Suppressor macrophage (primary cell): ENCODE measurements at places on chromosomes 6 and 20.

GRCh38 chr6:116268589-116269293 is 11.0 kb downstream of the TSPYL1 start:
- DNase-seq: peak; percentile 63

DNA sequence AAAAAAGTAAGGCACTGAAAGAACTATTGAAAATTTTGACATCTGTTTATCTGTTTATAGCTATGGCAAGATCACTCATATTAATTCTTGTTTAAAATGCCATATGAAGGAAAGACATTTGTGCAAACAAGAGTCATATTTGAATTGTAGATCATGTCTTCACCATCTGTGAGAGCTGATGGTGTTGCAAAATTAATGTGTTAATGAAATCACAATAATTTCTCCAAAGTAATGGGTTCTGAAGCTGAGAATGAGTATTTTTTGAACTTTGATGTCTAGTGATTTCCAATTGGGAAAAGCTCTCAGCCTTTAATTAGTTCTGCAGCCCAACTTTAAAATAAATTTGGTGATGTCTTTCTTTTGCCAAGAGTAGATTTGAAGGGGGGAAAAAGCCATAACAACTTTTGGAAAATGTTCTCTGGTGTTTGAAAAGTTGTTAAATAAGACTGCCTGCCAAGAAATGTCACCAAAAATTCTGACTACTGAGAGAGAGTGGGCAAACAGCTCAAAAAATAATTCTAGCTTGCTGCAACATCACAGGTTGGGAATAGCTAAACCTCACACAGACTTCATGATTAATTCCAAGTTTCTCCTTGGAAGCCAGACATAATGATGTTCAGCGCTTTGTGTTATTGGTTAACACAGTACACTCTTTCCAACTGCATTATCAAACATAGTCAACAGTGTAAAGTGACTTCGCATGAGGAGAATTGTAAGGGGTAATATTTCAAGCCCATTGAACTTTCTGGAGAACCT is 142.6 kb downstream of the SOBP start:
- DNase-seq: no peak

GRCh38 chr6:168666699-168667427 is 225.9 kb downstream of the SMOC2 start:
- no peak for DNase-seq

GRCh38 chr6:15791448-15792181 is 128.8 kb upstream of the DTNBP1 start:
- DNase-seq: peak; percentile 11

GRCh38 chr6:73329201-73329600 is 24.9 kb downstream of the DPPA5 start:
- no peak for DNase-seq

- DNase-seq: peak; percentile 29
Measured at GRCh38 chr20:32189691-32190615, 17.6 kb downstream of the PLAGL2 start.

GRCh38 chr6:3844097-3844463 is 5.1 kb upstream of the FAM50B start:
- DNase-seq: no peak

- no peak for DNase-seq
Measured at GRCh38 chr20:11090751-11091150, 417.0 kb upstream of the JAG1 start.

GRCh38 chr6:17385660-17386059 is 7.7 kb upstream of the CAP2 start:
- no peak for DNase-seq

GRCh38 chr20:53805895-53806384 is 212.3 kb upstream of the ZNF217 start:
- DNase-seq: no peak

GRCh38 chr6:10250655-10251220 is 164.1 kb downstream of the TFAP2A start:
- DNase-seq: no peak

- no peak for DNase-seq
Measured at GRCh38 chr20:39248171-39248861, 286.2 kb downstream of the DHX35 start.

GRCh38 chr20:35506872-35507638 is 22.4 kb downstream of the C20orf173 start:
- DNase-seq: peak; percentile 6

DNA sequence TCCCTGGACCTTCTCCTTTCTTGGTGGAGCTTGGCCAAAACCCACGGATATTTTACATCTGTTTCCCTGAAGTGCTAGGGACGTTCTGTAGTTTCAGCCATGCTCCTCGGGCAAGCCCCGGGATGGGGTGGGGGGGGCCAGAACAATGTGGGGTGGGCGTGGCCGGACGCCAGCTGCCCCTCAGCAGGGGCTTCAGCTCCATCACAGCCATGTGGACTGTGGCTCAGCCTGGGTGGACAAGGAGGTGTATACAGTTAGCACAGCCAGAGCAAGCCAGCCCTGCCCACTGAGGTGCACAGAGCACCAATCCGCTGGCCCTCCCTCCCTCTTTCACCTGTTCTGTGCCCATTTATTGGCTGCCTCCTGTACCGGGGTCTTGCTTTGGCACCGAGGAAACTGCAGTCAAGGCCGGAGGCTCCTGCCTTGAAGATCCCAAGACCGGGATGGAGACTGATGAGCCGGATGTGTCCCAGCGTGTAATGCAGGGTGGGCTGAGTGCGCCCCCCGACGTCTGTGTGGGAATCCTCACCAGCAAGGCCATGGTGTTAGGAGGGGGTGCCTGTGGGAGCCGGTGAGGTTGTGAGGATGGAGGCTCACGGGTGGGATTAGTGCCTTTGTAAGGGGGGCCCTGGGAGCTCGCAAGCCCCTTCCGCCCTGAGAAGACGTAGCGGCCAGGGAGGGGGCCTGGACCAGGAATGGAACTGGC is 28.0 kb downstream of the FRMD1 start:
- no peak for DNase-seq

DNA sequence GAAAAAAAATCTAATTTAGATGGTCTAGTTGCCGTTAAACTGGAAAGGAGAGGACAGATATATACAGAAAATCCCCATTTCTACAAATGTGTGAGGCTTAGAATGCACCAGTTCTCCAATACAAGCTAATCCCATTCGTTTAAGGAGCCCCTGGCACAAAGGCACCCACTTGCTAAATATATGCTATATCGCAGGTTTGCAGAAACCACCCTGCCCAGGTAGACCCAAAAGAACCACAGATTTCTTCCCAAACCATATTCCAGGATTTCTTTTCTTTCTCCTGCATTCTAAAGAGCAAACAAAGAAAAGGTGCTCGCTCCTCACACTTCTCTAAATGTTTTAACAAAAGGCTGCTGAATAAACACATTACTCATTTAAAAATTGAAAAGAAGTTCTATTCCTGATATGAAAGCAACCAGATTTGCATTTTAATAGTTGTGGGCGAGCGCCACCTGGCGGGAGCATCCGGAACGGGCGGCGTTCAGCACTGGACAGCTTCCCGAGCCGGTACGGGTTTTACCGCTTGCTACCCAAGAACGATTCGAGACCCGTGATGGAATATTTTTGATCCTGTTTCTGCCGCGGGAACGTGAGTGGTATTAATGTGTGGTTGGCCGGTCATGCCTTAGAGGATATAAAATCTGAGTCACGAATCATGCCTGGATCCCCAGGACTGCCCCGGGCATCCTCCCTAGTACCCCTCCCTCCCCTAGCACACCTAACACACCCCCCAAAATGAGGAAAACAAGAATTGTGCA is 2.1 kb downstream of the PTPRT start:
- peak; percentile 78 for DNase-seq

- DNase-seq: no peak
Measured at GRCh38 chr20:9514072-9514460, 324 bp upstream of the LAMP5 start.

GRCh38 chr20:49281059-49281912 is 3.4 kb upstream of the ZNFX1 start:
- peak; percentile 52 for DNase-seq

DNA sequence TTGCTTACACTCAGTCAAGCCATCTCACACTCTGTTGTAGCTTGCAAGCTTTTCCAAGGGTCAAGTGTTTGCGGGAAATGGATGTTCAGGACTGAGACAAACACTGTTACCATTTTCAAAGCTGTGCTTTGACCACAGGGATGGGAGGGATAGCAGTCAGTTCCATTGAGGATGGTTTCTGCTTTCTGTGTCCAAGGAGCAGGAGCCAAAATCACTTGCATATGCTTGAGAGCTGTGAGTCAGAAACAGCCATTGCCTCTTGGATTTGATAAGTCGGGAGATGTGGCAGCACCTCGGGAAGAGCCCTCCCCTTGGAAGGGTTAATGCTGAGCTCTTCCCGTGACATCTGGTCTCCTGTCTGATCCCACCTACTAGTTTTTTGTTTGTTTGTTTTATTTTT is 85.2 kb downstream of the TCP11 start:
- DNase-seq: no peak

GRCh38 chr6:31640612-31641011 is 11.8 kb downstream of the BAG6 start:
- no peak for DNase-seq

DNA sequence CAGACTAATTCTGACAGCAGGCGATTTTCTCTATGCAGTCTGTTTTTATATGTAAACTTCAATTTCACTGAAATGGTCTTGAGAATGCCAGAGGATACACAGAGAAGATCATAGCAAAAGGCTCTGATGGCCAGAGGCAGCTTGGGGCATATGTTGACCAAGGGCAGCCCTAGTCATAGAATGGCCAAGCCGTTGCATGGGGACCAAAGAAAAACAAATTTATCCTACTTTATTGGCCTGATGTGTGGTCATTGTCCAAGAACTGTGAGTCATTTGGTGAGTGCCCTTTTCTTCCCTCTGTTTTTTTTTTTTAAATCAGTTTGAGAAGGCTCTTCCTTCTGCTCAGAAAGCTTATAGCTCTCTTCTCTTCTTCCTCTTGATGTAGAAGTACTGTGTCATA is 5.8 kb downstream of the HDGFL1 start:
- DNase-seq: no peak

GRCh38 chr20:24785141-24786110 is 163.6 kb upstream of the CST7 start:
- DNase-seq: peak; percentile 43

DNA sequence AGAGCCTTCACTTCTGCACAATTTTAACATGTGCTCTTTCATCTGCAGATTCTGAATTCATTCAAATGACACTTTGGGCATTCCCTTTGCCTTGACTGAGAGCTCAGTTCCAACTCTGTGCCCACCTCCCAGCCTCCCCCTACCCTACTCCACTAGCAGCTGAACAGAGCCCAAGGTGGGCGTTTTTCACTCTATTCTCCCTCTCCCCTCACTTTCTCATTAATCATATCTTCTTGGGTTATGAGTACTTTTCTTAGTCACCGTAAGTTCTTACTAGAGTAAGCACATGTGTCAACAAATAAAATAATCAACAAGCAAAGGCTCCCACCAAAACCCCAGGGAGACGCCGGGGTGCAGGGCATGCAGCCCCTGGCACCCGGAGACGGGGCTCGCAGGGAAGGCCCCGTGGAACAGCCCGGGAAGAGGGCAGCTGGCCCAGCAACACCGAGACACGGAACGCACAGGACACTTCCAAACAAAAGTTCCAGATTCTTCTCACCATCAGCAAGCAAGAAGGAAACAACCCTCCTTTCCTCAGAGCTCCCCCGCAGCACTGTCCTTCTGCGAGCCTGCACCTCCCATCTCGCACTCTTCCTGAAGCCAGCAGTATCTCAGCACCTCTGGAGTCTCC is 34.1 kb downstream of the TAF4 start:
- no peak for DNase-seq

- no peak for DNase-seq
Measured at GRCh38 chr20:53967527-53967926, 102.9 kb downstream of the BCAS1 start.

DNA sequence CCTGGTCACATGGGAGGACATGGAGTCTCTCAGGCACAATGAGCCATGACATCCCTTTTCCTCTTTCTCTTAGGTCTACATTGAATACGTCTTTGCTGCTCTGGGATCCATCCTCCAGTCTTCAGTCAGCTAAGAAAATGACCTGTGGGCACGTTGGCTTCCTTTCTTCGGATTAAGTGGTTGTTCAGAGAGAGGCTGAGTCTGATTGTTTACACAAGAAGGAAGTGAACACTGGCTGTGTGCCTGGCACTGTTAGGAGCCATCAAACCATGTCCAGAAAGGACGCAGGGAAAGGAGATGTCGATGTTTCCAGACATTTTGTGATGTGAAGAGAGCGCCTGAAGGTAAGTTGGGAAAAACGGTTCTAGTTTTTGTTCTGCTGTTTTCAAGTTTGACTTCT is 309.9 kb upstream of the CDYL start:
- DNase-seq: no peak

GRCh38 chr20:56582542-56582941 is 46.6 kb upstream of the TFAP2C start:
- peak; percentile 84 for DNase-seq

DNA sequence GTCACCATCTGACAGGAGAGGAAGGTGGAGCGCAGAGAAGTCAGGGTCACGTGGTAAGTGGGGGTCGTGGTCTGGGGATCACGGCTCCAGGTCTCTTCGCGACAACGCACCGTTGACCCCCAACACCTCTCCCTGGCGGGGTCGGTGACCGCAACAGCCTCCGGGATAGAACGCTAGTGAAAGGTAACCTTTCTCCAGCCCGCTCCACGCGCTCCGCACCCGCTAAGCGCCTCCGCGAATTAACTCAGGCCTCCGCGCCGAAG is 600 bp upstream of the SYNJ2 start:
- DNase-seq: no peak

DNA sequence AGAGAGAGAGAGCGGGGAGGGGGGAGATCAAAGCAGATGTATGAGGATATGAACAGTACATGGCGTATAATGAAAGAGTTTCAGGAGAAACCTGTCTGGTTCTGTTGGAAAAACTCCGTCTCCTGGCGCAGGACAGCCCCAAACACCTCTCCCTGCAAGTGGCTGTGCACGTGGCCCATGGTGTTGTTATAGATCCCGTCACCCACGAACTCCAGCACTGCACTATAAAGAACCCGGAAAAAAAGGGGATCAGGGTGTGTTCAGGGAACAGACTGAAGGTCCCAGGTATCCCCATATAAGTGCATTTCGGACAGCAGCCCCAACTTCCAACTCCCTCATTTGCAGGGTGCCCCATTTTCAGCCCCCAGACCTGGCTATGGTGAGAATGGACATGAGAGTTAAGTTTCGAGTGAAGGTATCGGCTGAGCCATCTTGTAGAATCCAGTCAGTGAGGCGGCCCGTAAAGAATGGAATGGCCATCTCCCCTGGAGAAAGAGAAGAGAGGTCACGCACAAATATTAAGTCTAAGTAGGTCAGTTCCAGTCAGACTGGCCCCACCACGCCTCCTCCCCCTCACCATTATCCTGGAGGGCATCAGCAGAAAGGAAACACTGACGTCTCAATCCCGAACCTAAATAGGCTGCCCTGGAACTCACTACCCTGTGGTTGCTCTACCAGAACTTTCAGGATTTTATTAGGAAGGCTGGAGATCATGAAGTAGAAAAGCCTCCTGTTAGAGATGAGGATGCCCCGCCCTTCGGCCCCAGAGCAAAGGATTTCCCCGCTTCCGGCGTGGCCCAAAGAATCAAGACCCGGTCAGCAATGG is 1.3 kb downstream of the TAP1 start:
- DNase-seq: peak; percentile 45

DNA sequence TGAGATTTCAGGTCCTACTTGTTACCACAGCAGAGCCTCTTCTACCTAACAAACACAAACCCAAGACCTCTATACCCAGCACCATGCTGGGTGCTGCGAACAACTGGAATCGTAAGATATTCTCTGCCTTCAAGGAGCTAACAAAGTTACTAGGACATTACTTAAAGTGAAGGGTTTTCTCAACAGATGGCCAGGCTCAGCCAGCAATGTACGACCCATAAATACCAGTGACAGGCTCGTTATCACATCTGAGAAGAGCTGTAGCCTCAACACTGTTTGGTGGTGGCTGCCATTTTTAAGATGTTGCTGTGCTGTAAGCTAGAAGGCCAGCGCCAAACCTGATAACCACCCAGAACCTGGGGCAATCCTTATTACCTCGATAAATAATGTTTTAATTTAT is 406.5 kb downstream of the KIF16B start:
- no peak for DNase-seq

GRCh38 chr6:151067684-151068596 is 171.8 kb upstream of the AKAP12 start:
- no peak for DNase-seq
